ENCODE measurements at places on chromosomes 1 and 21.

- no peak for DNase-seq
Measured at GRCh38 chr1:11746795-11747487, 11.0 kb downstream of the AGTRAP start.

- DNase-seq = no peak
Measured at GRCh38 chr1:67652800-67653199, 32.2 kb upstream of the GADD45A start.

GRCh38 chr1:21909787-21910503 is 27.2 kb downstream of the HSPG2 start:
- DNase-seq = no peak

GRCh38 chr1:231701306-231701705 is 74.7 kb downstream of the DISC1 start:
- no peak for DNase-seq

- DNase-seq = no peak
Measured at GRCh38 chr21:45080232-45080631, 5.9 kb downstream of the ADARB1 start.

GRCh38 chr1:51313961-51314777 is 16.2 kb downstream of the TTC39A start:
- no peak for DNase-seq

- no peak for DNase-seq
Measured at GRCh38 chr1:179300112-179300511, 6.5 kb downstream of the SOAT1 start.

DNA sequence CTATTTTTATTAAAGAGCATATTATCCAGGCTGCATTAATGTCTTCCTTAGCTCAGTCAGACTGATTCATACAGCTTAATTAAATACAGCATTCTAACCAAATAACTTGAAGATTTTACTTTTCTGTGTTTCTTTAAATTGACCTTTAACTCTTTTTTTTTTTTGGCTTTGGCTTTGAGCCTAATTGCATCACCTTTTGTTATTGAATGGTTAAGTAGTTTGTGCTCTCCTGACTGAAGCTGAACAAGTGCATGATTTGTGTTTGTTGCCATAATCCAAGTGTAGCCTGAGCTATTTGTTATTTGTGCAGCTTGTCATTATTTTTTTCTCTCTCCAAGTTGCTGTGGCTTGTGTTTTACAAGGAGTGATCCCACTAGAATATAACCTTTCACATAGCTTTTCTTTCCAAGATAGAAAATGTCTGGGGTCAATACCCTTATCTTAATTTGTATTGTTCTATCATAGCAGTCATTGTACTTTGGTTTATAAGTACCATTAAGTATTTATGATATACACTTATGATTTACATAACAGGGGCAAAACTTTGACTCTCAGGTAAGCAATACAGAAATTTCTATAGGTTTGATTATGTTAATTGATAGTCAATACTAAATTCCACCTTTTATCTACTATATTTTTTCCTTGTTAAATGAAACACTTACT is 31.6 kb downstream of the CDC14A start:
- no peak for DNase-seq

All from T follicular helper cell (primary cell).